Stimulated activated CD8-positive, alpha-beta memory T cell treated with anti-CD3 and anti-CD28 coated beads, Interleukin-12 subunit alpha, Interleukin-12 subunit beta, amount 100 ng/mL, for 4 hours (primary cell): ENCODE measurements at places on chromosomes 2 and 18.
A peak's percentile ranks its signal among the peaks of the same experiment; 100 is the strongest.

DNA sequence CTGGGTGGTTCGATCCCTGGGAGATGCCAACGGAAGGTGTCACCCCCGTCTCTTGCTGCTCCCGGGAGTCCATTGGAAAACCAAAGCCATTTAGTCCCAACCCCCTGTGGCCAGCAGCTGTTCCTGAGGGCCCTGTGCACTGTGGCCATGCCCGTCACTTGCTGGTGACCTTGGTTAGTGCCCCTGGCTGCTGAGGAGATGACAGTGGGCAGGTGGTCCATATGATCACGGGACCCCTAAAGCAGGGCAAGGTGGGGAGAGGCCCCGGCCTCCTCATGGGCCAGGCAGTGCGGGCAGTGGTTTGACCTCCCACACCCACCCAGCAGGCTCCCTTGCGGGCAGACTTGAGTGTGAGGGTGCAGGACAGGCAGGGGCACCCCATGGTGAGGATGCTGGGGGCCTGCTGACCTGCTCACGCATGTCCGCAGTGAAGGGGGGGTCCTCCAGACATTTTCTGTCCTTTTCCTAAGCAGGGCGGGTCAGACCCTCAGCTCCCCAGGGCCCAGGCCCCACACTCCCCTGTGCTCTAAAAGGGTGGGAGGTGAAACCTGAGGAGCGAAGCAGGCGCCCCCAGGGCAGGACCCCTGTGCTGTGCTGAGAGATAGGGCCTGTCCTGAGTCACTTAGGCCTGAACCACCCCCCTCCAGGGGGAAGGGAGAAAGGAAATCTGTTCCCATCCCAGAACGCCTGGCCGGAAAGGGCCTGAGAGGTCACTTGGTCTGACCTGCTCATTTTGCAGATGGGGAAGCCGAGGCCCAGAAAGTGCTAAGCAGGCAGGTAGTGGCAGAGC is 6.8 kb downstream of the ITM2C start:
- no peak for DNase-seq

- DNase-seq: no peak
Observed at GRCh38 chr2:159149747-159150146, 136.8 kb downstream of the WDSUB1 start.

- DNase-seq: no peak
Observed at GRCh38 chr18:43719267-43719795, 442.0 kb upstream of the SYT4 start.

DNA sequence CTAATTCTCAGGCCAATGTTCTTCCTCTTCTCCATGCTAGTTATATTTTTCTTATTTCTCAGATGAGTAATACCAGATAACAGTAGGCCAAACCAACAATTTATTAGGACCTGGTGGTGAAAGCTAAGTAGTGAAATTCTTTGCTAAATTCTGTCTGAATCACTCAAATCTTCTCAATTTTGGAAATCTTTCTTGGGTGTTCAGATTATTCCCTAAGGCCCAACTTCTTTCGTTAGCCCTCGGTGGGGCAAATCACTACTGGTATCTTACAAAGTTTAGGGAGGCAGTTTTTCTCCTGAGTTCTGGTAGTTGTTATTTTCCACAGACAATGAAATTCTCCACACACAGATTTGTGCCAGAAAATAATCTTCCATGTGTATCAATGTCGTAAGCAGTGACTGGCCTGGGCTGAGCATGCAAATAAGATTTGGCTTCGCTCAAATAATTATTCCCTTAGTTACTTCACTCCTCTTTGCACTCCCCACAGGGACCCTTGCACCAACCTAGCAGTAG is 443.5 kb upstream of the SLC14A2 start:
- no peak for DNase-seq

GRCh38 chr2:222196159-222196558 is 102.6 kb downstream of the PAX3 start:
- no peak for DNase-seq

- peak; percentile 58 for DNase-seq
Observed at GRCh38 chr2:144183727-144184126, 336.2 kb downstream of the ZEB2 start.

GRCh38 chr2:237361194-237362004 is 52.6 kb downstream of the COL6A3 start:
- DNase-seq: no peak
